ENCODE measurements at places on chromosomes 2 and 18. TPM values are rescaled to one million over a fixed set of nuclear protein-coding genes. Genes with fewer than 3 reads are reported as not detected.

DNA sequence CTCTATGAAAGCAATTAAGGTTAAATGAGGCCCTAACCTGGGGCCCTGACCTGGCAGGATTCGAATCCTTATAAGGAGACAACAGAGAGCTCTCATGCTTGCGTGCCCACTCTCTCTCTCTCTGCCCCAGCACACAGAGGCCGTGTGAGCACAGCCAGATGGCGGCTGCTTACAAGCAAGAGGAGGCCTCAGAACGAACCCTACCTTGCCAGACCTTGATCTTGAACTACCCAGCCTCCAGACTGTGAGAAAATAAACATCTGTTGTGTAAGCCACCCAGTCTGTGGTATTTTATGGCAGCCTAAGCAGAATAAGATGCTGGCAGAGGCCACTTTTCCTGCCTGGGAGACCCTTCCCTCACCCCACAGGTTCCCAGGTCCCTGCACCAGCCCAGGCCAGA is 5.2 kb upstream of the UBE2F start:
- H3K4me1 ChIP-seq = no peaks in the 10 kb centered on the region
- DNase-seq = no peak
- no peak overlapping the region for H3K27ac ChIP-seq
- H3K27me3 ChIP-seq = peaks cover 5% of the 10 kb centered on the region

Gene SCN9A
- total RNA-seq = 135 TPM

- H3K36me3 ChIP-seq = no peaks in the 10 kb centered on the region
- no peak overlapping the region for H3K4me3 ChIP-seq
- H3K27ac ChIP-seq = no peak overlapping the region
- H3K27me3 ChIP-seq = no peaks in the 10 kb centered on the region
These were observed 84.9 kb downstream of the MOGAT1 start for GRCh38 chr2:222756362-222756831.

DNA sequence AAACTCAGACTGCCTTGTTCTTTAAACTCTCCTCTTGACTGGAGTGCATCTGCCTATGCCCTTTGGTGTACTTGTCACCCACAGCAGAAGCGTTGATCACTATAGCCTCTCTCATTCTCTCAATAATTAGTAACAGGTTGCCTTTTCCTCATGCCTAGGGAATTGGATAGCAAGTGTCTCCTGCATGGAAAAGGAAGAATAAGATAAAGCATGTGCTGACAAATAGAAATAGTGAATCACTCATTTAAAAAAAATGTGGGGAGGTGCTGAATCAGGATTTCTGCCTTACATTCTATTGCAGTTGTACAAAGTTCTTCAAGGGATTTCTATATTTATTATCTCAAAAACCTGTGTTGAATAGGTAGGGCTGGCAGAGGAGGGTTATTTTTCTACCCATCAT is 323.0 kb downstream of the TXNL1 start:
- no peak overlapping the region for H3K27ac ChIP-seq
- no peaks in the 10 kb centered on the region for H3K27me3 ChIP-seq
- H3K4me3 ChIP-seq = no peak overlapping the region
- peaks cover 5% of the 10 kb centered on the region for H3K4me1 ChIP-seq
- peak; percentile 60 for DNase-seq
- no peaks in the 10 kb centered on the region for H3K36me3 ChIP-seq

DNA sequence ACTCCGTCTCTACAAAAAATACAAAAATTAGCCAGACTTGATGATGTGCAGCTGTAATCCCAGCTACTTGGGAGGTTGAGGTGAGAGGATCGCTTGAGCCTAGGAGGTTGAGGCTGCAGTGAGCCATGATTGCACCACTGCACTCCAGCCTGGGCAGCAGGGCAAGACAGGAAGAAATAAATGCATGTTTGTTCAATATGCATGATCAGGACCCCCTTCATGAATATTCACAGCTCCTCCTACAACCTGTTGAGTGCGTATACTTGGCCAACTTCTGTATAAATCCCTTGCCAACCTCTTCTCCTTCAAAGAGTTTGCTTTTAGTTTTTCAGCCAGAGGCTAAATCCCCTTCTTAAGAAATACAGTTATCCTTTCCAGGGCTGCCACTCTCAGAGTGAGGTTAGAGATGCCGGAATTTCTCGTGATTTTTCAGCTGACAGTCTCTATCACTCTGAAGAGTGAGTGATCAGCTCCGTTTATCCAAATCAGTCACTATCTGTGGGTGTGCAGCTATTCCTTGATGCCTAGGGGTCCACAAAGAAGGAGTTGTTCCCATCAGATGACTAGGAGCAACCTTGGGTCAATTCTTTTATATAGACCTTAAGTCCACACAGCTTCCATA is 39.2 kb downstream of the FAM161A start:
- DNase-seq = no peak
- H3K4me3 ChIP-seq = no peak overlapping the region
- H3K27me3 ChIP-seq = peaks cover 14% of the 10 kb centered on the region
- H3K27ac ChIP-seq = no peak overlapping the region
- H3K4me1 ChIP-seq = no peaks in the 10 kb centered on the region

DNA sequence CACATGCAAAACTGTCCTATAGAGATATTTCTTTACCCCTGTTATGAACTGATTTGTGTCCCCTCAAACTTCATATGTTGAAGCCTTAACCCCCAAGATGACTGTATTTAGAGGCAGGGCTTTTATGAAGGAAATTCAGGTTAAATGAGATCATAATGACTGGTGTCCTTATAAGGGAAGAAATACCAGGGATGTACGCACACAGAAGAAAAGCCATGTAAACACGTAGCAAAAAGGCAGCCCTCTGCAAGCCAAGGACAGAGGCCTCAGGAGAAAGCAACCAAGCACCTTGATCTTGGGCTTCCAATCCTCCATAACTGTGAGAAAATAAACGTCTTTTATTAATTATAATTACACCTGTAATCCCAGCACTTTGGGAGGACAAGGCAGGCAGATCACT is 101.3 kb upstream of the NDUFV2 start:
- peak; percentile 87 for DNase-seq
- peak overlapping the region; percentile 32 for H3K27ac ChIP-seq
- no peaks in the 10 kb centered on the region for H3K36me3 ChIP-seq
- H3K4me3 ChIP-seq = no peak overlapping the region
- no peaks in the 10 kb centered on the region for H3K27me3 ChIP-seq

Gene FSHR
- total RNA-seq = not detected

Gene PROKR1
- total RNA-seq = not detected

GRCh38 chr2:26444236-26444635 is 33.7 kb downstream of the OTOF start:
- H3K4me3 ChIP-seq = no peak overlapping the region
- no peak overlapping the region for H3K27ac ChIP-seq
- peaks cover 34% of the 10 kb centered on the region for H3K27me3 ChIP-seq
- H3K36me3 ChIP-seq = no peaks in the 10 kb centered on the region
- H3K4me1 ChIP-seq = no peaks in the 10 kb centered on the region
- no peak for DNase-seq

DNA sequence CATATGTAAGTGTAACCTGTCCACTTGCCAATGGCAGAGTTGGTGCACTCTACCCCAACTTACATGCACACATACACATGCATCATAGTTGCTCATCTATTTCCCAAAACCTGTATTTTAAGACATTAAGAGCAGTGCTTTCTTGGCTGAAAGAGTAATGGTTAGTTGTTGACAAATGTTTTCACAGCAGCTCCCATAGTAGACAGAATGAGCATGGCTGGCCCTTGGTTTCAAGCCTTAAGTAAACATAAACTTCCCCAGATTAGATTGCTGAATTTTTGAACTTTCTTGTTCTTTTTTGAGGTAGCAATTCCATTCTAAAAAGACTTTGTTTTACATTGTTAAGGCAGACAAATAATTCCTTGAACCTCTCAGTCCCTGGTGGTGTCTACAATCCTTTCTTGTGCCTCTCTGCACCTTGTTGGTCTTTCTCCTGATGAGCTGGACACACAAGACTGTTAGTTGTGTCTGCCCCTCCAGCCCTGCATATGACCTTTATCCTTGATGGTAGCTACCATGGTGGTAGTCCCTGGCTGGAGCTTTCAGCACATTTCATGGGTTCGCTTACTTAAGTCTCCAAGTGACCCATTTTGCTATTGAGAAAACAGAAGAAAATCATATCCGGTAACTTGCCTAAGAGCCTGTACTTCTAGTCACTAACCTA is 580.1 kb upstream of the ID2 start:
- DNase-seq = no peak
- no peaks in the 10 kb centered on the region for H3K27me3 ChIP-seq
- peaks cover 2% of the 10 kb centered on the region for H3K4me1 ChIP-seq

DNA sequence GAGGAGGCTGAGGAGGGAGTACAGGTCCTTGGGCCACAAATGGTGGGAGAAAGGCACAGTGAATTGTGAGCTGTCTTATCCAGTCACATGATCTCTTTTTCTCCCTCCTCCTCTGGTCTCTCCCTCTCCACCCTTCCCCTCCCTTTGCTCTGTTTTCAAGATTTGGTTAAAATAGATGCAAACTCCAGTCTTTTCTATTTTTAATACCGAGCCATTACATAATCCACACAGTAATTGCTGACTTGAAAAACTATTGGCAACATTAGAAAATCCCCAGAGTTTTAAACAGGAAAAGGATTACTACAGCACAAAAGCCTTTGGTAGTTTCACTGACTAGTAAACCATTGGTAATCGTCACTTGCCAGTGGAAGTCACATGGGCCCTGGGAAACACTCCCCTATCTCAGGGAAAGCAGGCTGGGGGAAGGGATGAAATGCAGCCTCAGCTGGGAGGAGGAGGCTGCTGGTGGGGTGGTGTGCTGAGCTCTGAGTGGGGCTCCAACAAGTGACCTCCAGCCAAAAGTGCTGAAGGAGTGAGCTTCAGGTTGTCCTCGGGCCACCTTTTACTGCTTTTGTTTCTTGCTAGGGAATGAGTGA is 57.4 kb upstream of the PCBP1 start:
- H3K36me3 ChIP-seq = no peaks in the 10 kb centered on the region
- peak; percentile 79 for DNase-seq
- no peak overlapping the region for H3K4me3 ChIP-seq
- H3K4me1 ChIP-seq = peaks cover 16% of the 10 kb centered on the region
- H3K27ac ChIP-seq = peak overlapping the region; percentile 69
- no peaks in the 10 kb centered on the region for H3K27me3 ChIP-seq

Measured in IMR-90 (cell line).